ENCODE measurements at places on chromosomes 5 and 9. TPM values are rescaled to one million over a fixed set of nuclear protein-coding genes. Genes with fewer than 3 reads are reported as not detected.

Gene SECISBP2
- 75.7 TPM for total RNA-seq

Gene MGAT1
- 66.9 TPM for total RNA-seq

Gene RANBP17
- 32.8 TPM for total RNA-seq

Gene STING1
- not detected for total RNA-seq

Gene DMGDH
- total RNA-seq, result 0.84 TPM

Gene TMEFF1
- 69.1 TPM for total RNA-seq

Gene ZFP62
- total RNA-seq, result 62.0 TPM

Gene TAF11L3
- not detected for total RNA-seq

Gene ALDH7A1
- 233 TPM for total RNA-seq

Gene DDX4
- total RNA-seq, result not detected

Gene OR1Q1
- total RNA-seq, result not detected

Gene ALDOB
- total RNA-seq, result not detected

GRCh38 chr5:10310066-10310779, 2.5 kb upstream of the CMBL start:
- H3K4me3 ChIP-seq, result no peak overlapping the region
- peaks cover 12% of the 10 kb centered on the region for H3K27me3 ChIP-seq
- DNase-seq, result no peak
- H3K36me3 ChIP-seq, result no peaks in the 10 kb centered on the region
- H3K4me1 ChIP-seq, result peaks cover 13% of the 10 kb centered on the region

- peaks cover 9% of the 10 kb centered on the region for H3K27me3 ChIP-seq
- H3K27ac ChIP-seq, result no peak overlapping the region
- no peak for DNase-seq
- no peak overlapping the region for H3K4me3 ChIP-seq
- no peaks in the 10 kb centered on the region for H3K36me3 ChIP-seq
Observed at GRCh38 chr5:115796656-115797055, 19.8 kb downstream of the CDO1 start.

GRCh38 chr5:93782978-93783377, 41.6 kb upstream of the POU5F2 start:
- no peak for DNase-seq
- H3K4me3 ChIP-seq, result no peak overlapping the region
- H3K27me3 ChIP-seq, result no peaks in the 10 kb centered on the region
- H3K27ac ChIP-seq, result no peak overlapping the region

- no peak overlapping the region for H3K4me3 ChIP-seq
- H3K27ac ChIP-seq, result no peak overlapping the region
- peaks cover 12% of the 10 kb centered on the region for H3K4me1 ChIP-seq
- peaks cover 12% of the 10 kb centered on the region for H3K36me3 ChIP-seq
Observed at GRCh38 chr5:126469536-126470316, 46.5 kb downstream of the GRAMD2B start.

- no peak for DNase-seq
- H3K4me1 ChIP-seq, result peaks cover 1% of the 10 kb centered on the region
- peak overlapping the region; percentile 73 for H3K27ac ChIP-seq
- H3K4me3 ChIP-seq, result no peak overlapping the region
- no peaks in the 10 kb centered on the region for H3K27me3 ChIP-seq
- peaks cover 16% of the 10 kb centered on the region for H3K36me3 ChIP-seq
Observed at GRCh38 chr5:177146891-177147638, 13.5 kb downstream of the NSD1 start.

DNA sequence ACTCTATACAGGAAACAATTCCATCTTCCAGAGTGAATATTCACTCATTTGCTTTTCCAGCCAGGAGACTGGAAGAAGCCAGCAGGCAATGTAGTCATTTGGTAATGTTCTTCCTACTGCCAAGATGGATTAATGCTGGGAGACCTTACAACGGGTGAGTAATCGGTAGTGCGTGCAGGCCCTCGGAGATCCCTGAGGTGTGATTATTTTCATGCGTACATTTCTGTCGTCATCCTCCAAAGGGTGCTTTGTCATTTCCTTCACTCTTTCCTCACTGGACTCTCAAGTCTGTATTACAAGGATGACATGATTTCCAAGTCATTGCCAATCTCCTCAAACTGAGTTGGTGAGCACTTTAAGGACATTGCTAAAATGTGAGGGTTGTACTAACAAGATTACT, 263.5 kb downstream of the CWC27 start:
- peaks cover 16% of the 10 kb centered on the region for H3K4me1 ChIP-seq
- no peaks in the 10 kb centered on the region for H3K36me3 ChIP-seq
- H3K27me3 ChIP-seq, result peaks cover 7% of the 10 kb centered on the region
- DNase-seq, result no peak

DNA sequence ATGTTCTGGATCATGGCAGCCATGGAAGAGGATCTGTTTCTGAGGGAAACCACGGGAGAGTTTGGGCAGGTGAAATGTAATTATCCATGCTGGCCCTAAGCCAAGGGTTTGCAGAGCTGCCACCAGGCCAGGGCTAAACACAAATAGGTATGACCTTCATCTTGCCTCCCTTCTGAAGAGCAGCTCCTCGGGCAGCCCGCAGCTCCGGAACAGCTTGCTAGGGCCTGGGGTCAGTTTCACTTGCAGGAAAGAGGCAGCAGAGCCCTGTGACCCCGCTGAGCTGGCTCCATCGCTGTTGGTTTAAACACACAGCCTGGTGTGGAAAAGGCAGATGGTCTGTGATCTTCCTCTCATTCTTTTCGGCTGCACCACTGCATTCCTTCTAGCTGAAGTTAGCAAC, 141.4 kb downstream of the TMEM38B start:
- no peaks in the 10 kb centered on the region for H3K4me1 ChIP-seq
- H3K4me3 ChIP-seq, result no peak overlapping the region
- no peak overlapping the region for H3K27ac ChIP-seq
- no peaks in the 10 kb centered on the region for H3K36me3 ChIP-seq
- H3K27me3 ChIP-seq, result no peaks in the 10 kb centered on the region

DNA sequence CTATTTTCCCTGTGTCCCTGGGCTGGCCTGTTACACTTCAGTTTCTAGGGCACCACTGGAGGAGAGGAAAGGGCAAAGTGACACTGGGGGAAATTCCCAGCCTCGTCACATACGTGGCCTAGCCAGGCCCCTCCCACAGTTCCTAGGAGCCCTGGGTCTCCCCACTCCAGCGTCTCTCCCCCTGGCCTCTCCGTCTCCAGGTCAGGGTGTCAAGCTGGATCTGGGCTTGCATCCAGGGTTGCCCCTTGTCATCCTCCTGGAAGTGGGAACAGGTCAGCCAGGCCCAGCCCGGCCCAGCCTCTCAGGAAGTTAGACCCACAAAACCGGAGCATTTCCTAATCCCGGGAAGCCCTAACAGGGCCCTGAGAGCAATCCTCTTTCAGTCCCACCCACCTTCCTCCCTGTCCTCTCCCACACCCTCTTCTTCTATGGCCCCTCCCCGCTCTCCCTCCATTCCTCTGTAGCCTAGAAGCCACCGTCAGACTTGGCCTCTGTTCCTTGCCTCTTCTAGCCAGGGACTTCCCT, 4.7 kb upstream of the TNIP1 start:
- H3K27me3 ChIP-seq, result peaks cover 11% of the 10 kb centered on the region
- DNase-seq, result no peak
- no peaks in the 10 kb centered on the region for H3K36me3 ChIP-seq
- H3K4me1 ChIP-seq, result peaks cover 10% of the 10 kb centered on the region
- no peak overlapping the region for H3K27ac ChIP-seq
- H3K4me3 ChIP-seq, result no peak overlapping the region

DNA sequence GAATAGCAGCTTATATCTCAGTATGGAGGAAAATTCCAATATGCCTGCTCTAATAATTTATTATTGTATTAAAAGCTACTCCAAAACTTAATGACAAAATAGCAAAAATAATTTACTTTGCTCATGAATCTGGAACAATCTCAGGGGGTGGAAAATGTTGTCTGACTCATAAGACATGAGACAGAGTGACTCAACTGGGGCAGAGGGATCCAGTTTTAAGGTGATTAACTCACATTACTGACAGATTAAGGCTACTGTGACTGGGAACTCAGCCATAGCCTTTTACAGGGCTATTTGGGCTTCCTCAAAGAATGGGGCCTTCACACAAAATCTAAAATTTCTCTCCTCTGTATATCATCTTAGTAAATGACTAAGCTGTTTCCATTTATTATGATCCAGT, 1172.9 kb downstream of the CDH12 start:
- H3K27me3 ChIP-seq, result no peaks in the 10 kb centered on the region
- no peaks in the 10 kb centered on the region for H3K4me1 ChIP-seq
- no peak overlapping the region for H3K27ac ChIP-seq
- H3K36me3 ChIP-seq, result no peaks in the 10 kb centered on the region

DNA sequence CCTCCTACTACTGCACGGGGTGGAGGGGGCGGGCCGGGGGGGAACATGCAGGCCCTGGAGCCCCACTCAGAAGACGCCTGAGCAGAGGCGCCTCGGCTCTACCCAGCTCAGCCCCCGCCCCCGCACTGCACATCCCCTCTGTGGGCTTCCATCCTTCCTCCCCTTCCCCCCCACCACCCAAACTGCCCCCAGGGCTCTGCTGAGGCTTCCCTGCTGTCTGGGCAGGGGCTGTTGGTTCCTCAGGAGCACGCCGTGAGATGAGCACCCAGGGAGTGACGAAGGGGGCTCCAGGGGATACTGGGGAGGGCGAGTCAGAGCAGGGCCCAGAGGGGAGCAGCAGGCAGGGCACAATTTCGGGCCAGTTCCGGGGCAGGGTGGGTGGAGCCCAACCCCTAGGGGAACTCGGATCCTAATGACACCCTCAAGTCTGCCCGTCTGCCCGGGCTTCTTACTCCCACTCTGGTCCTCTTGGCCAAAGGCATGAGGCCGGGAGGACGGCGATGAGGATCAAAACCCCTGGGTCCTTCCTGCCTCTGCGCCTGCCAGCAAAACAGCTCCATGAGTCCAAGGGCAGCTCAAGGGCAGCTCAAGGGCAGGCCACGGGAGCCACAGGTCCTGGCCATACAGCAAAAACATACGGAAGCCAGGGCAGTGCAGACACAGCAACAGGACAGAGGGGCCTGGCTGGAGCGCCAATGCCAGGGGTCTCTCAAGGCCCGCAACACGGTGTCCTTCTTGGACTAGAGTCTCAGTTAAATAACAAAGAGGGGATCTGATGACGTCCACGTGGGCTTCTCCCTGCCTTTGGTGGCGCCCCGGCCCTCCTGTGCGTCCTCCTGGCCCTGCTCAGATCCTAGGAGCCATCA, 200.9 kb downstream of the AUH start:
- H3K36me3 ChIP-seq, result no peaks in the 10 kb centered on the region
- H3K27ac ChIP-seq, result peak overlapping the region; percentile 59
- DNase-seq, result no peak
- no peak overlapping the region for H3K4me3 ChIP-seq
- H3K4me1 ChIP-seq, result peaks cover 7% of the 10 kb centered on the region
- no peaks in the 10 kb centered on the region for H3K27me3 ChIP-seq

GRCh38 chr9:34400275-34400674, 23.6 kb upstream of the MYORG start:
- H3K27me3 ChIP-seq, result no peaks in the 10 kb centered on the region
- no peaks in the 10 kb centered on the region for H3K4me1 ChIP-seq
- H3K4me3 ChIP-seq, result no peak overlapping the region

DNA sequence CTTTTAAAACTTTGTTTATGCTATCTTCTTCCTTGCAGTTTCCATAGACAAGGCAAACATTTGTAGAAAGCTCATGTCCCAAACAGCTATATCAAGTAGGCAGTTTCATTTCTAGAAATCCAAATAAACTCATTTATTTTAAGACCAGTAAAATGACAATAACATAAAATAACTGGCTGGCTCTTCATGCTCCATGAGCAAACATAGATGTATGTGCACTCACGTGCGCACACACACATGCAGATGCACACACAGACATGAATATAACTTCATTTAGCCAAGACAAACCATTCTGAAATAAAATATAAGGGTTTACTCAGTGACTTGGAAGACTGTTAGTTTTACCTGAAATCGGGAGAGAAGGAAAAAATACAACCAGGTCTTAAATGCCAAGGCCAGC, 176.5 kb upstream of the GAS1 start:
- DNase-seq, result no peak
- H3K27ac ChIP-seq, result no peak overlapping the region

- H3K4me3 ChIP-seq, result no peak overlapping the region
- H3K27me3 ChIP-seq, result no peaks in the 10 kb centered on the region
- no peak overlapping the region for H3K27ac ChIP-seq
- DNase-seq, result no peak
- peaks cover 1% of the 10 kb centered on the region for H3K36me3 ChIP-seq
Observed at GRCh38 chr5:78002690-78003089, 226.6 kb upstream of the TBCA start.

DNA sequence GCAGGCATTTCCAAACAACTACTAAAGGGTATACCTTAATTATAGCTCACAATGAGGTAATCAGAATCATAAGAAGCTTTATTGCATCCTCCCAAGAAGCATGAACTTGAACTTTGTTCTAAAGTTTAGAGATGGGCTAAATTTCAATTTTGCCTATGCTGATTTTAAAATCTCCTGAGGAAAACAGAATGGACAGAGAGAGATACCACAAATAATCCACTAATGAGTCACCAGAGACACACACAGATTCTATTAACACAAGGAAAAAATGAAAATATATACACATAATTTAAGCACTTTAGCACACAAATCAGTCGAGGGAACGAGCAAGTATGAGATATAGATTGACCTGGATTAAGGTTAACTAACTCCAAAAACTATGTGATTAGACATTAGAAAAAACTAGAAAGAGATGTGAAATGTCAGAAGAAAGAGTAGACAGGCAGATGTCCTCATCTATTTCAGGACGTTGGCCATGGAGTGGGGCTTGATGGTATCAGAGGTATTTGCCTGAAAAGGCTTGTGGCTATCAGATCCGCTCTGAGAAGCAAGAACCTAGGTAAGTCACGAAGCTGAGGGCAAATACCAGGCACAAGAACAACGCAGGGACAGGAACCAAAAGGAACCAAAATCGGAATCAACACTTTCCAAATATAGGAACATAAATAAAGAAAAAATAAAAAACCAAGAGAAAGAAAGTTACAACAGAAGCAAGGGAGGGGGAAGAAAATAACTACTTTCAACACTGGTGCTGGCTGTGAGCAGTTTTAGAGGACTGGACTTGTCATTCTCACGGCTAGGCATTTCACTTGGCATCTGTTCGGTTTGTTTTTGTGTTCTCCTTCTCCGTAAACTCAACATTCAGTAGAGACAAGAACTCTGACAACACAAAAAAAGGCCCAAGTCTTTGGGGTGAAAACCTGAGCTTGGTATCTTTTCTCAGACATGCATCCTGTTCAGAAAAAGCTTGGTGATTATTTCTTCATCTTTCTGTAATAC, 294.6 kb upstream of the PUM3 start:
- H3K4me1 ChIP-seq, result no peaks in the 10 kb centered on the region
- no peaks in the 10 kb centered on the region for H3K27me3 ChIP-seq
- DNase-seq, result no peak
- H3K27ac ChIP-seq, result no peak overlapping the region
- H3K36me3 ChIP-seq, result no peaks in the 10 kb centered on the region

GRCh38 chr9:134340475-134341160, 14.4 kb downstream of the RXRA start:
- no peaks in the 10 kb centered on the region for H3K27me3 ChIP-seq
- H3K4me3 ChIP-seq, result no peak overlapping the region
- peaks cover 16% of the 10 kb centered on the region for H3K4me1 ChIP-seq
- no peak for DNase-seq
- H3K27ac ChIP-seq, result peak overlapping the region; percentile 37

GRCh38 chr5:96873449-96873848, 2.9 kb upstream of the ERAP2 start:
- no peaks in the 10 kb centered on the region for H3K36me3 ChIP-seq
- H3K27ac ChIP-seq, result no peak overlapping the region
- H3K4me1 ChIP-seq, result peaks cover 3% of the 10 kb centered on the region
- DNase-seq, result no peak
- peaks cover 3% of the 10 kb centered on the region for H3K27me3 ChIP-seq
- H3K4me3 ChIP-seq, result no peak overlapping the region
